Dermis microvascular lymphatic vessel endothelial cell (primary cell): ENCODE measurements at places on chromosomes 3 and 15.

- DNase-seq = peak; percentile 25
Measured at GRCh38 chr15:78620021-78620526, 722 bp downstream of the CHRNA3 start.

- DNase-seq = peak; percentile 23
Measured at GRCh38 chr3:153373606-153374005, 211.6 kb downstream of the RAP2B start.

GRCh38 chr3:133956353-133956752 lies 60.7 kb upstream of the RAB6B start:
- no peak for DNase-seq

DNA sequence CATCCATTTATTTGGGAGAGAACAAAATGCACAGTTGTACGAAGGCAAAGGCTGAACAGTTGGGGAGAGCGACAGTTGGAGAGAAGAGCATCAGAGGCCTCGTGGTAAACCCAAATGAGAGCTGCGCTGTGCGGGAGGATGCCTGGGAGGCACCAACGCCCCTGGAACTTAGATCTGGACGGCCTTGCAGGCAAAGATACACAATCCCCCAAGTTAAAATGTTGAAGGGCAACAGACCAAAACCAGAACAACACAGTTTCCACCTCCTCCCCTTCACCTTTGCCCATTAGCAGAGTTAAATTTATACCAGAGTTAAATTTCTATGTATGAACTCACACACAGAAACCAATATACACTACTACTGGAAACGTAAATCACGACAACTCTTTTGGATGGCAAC lies 339.6 kb downstream of the RORA start:
- DNase-seq = no peak

GRCh38 chr3:8996681-8997121 lies 33.4 kb upstream of the RAD18 start:
- DNase-seq = no peak

DNA sequence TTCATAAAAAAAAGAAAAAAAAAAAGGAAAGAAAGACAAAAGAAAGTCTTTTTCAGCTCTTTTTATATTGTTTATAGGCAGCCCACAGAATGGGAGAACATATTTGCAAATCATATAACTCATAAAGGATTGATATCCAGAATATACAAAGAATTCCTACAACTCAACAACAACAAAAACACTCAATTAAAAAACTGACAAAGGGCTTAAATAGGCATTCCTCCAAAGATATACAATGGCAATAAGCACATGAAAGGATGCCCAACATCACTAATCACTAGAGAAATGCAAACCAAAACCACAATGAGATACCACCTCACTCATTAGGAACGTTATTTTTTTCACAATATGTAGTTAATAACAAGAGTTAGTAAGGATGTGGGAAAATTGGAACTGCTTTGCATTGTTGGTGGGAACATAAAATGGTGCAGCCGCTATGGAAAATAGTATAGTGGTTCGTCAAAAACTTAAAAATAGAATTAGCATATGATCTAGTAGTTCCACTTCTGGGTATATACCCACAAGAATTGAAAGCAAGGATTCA lies 54.2 kb upstream of the CMTM8 start:
- no peak for DNase-seq

- DNase-seq = no peak
Measured at GRCh38 chr3:78459796-78460195, 1308.0 kb downstream of the ROBO1 start.

GRCh38 chr3:3615533-3615932 lies 183.7 kb upstream of the LRRN1 start:
- DNase-seq = no peak

DNA sequence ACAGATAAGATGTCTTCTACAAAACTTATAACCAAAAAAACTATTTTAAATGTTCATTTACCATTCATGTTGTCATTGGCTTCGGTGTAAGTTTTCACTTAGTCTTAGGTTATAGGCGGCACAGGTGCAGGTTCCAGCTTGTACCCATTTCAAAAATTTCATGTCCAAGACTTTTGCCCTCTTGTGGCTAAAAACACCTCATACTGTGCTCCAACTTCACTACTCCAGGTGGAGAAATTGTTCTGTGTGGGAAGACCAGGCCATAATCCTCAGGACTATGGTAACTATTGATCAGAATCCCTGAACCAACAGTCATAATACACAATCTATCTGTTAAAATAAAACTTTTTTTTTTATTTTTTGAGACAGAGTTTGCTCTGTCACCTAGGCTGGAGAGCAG lies 95.2 kb upstream of the ATP11B start:
- DNase-seq = no peak

DNA sequence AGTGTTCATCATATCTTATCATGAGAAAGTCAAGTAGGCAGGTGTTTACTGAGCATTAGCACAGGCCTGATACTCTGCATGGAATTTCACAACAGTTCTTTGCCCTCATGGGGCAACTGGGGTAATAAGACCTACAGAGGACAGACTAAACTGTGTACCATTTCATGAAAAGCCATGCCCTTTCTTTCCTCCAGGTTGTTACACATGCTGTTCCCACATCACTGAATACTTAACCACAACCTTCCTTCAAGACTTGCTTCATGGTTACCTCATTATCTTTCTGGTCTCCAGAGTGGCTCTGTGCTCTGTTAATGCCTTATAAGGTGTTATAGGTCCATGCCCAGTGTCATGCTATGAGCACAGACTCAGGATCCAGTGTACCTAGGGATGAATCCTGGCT lies 28.2 kb upstream of the RSL24D1 start:
- no peak for DNase-seq

DNA sequence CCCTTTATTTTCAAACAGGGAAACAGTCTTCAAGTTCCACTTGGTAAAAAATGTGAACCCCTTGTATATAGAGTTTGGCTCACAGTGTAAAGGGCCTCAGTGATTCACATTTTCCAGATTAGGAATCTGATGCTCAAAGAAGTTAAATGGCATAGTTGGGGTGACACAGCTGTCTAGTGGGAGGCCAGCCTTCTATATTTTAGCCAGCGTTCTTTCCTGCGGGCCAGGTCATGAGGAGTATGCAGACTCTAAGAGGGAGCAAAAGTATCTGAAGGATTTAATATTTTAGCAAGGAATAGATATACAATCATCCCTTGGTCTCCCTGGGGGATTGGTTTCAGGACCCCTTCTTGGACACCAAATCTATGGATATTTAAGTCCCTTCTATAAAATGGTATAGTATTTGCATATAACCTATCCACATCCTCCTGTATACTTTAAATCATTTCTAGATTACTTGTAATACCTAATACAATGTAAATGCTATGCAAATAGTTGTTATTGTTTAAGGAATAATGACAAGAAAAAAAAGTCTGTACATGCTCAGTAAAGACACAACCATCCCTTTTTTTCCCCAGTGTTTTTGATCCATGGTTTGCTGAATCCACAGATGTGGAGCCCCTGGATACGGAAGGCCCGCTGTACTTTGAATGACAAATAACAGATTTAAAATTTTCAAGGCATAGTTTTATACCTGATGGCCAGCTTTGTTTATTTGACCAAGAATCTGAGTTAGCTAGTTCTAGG lies 7.0 kb downstream of the B2M start:
- DNase-seq = no peak

DNA sequence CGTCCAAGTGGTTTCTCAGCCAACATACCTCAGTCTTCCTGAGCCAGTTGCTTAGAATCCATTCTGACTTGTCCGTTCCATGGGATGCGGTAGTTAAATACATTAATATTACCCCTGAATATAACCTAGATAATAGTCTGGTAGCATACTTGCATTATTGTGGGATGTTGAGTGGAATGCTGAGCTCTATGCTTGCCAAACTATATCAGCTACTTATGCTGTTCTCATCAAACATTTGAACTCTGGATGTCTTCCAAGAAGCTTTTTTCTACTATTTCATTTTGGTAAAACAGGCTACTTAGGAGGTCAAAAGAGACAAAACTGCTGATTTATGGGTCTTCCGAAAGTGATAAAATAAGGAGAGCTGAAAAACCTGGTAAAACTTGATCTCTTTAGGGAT lies 429.5 kb downstream of the NAALADL2 start:
- no peak for DNase-seq

DNA sequence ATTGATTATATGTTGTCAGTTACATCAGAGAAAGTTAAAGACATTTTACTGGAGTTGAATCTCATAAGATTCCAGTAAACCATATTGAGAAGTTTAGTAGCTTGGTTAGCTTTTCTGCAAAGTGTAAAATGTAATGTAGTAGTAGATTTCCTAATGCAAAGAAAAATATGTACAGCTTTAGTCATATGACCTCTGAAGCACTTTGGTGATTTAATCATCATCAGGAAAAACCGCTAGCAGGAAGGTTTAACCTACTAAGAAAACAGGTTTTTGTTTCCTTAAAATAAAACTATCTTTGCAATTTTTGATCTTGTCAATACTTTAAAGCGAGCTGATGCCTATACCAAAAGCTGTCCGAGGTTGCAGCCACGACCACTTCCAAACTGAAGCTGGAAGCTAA lies 364.6 kb upstream of the ZNF385D start:
- DNase-seq = no peak

GRCh38 chr3:62562017-62562416 lies 188.7 kb upstream of the FEZF2 start:
- DNase-seq = peak; percentile 53

DNA sequence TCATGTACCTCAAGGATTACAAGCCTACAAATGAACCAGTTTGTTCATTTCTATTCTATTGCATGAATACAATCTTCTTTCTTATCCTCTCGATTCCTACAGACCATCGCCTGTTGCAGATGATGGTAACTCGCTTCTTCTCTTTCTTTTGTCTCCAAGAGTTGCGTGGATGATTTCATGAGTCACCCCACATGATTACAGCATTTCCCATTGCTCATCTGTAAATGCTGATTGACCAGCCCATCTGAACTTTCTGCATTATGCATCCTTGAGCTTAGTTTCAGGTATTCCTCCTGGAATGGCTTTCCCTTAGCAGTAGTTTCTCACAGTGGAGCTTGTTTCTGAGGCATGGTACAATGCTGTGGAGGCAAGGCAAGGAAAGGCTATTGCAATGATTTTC lies 109.6 kb upstream of the TOPAZ1 start:
- DNase-seq = no peak

DNA sequence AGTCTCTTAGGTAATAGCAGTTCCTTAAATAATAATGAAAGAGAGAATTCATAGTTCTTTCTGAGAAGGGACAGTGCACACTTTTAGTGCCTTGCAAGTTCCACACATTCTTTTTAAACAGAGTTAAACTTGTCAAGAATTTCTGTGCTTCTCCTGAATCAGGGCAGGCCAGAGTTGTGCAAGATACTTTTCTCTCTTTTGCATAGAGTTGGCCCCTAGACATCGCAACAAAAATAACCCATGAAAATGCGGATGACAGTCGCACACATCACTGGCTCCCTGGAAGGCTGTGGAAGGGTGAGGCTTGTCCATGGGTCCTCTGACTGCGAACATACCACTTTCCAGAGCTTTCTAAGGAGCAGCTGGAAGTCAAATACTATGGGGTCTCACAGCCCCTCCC lies 40.1 kb downstream of the FBLN2 start:
- no peak for DNase-seq

- no peak for DNase-seq
Measured at GRCh38 chr3:149000206-149000745, 8.9 kb downstream of the GYG1 start.

- no peak for DNase-seq
Measured at GRCh38 chr3:60125686-60126085, 1075.9 kb upstream of the CFAP20DC start.

GRCh38 chr15:99731336-99732123 lies 1.7 kb downstream of the LYSMD4 start:
- DNase-seq = no peak

- no peak for DNase-seq
Measured at GRCh38 chr3:64336488-64336887, 111.2 kb upstream of the PRICKLE2 start.

- no peak for DNase-seq
Measured at GRCh38 chr3:155252021-155252420, 41.5 kb downstream of the STRIT1 start.

DNA sequence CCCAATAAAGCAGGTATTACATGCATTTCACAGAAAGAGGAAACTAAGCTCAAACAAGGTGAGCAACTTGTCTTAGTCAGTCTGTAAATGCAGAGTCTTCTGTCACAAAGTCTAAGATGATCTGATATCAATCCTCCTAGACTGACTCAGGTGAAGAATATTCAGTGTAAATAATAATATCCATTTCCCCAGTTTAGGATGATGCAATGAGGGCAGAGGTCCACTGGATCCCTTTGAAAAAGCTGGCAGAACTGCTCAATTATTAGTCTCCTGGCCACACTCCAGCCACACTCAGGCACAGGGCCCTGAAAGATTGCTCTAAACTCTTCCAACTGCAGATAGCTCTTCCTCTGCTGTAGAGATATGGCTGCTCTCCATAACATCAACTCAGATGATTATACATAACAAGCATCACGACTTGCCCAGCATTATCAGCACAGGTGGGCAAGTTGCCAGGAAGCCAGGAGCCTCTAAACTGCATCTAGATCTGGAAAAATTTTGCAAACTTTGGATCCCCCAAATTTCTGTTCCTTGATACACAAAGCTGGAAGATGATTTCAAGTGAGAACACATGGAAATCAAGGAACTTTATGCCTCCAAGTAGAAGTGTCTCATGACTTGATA lies 129.8 kb upstream of the CPNE4 start:
- no peak for DNase-seq

DNA sequence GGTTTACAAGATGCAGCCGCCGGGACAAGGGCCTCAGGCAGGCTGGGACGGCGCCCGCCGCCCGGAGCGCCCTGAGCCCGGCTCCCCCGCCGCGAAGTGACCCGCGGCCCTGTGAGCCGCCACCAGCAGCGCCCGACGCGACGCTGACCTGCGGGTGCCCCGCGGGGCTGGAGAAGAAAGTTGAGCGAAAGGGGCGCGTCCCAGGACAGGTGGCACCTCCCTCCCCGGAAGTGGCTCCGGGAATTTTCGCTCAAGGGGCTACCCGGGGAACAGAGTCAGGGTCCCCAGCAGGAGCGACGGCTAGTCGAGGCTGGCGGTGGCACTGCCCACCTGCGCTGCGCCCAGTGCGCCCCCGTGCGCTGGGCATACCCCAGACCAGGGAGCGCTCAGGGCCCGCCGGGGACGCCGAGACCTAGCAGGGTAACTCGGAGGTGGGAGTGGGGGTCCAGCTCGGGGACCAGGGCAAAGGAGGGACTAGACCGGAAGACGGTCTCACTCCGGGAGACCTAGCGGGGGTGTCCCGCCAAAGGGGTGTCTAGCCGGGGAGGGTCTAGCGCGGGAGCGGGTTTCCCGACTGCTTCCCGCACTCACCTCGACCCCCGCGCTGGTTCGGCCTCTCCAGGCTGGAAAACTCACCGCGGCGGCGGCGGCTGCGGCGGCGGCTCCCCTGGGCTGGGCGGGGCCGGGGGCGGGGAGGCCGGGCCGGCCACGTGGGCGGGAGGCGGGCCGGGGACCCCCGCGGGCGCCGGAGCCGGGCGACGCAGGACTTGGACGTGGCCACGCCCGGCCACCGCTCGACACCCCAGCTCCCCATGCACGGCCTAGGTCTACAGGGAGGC lies 18.4 kb downstream of the SPATA12 start:
- peak; percentile 35 for DNase-seq

- peak; percentile 72 for DNase-seq
Measured at GRCh38 chr15:73972984-73973682, 19.0 kb downstream of the STOML1 start.
